ENCODE measurements at places on chromosomes 16 and 17. TPM values are rescaled to one million over a fixed set of nuclear protein-coding genes. Genes with fewer than 3 reads are reported as not detected.
A peak's percentile ranks its signal among the peaks of the same experiment; 100 is the strongest.

GRCh38 chr17:80717720-80718083, 173.1 kb downstream of the RPTOR start:
- peak overlapping the region; percentile 92 for H3K27ac ChIP-seq
- no peaks in the 10 kb centered on the region for H3K27me3 ChIP-seq
- H3K4me3 ChIP-seq = peak overlapping the region; percentile 24

DNA sequence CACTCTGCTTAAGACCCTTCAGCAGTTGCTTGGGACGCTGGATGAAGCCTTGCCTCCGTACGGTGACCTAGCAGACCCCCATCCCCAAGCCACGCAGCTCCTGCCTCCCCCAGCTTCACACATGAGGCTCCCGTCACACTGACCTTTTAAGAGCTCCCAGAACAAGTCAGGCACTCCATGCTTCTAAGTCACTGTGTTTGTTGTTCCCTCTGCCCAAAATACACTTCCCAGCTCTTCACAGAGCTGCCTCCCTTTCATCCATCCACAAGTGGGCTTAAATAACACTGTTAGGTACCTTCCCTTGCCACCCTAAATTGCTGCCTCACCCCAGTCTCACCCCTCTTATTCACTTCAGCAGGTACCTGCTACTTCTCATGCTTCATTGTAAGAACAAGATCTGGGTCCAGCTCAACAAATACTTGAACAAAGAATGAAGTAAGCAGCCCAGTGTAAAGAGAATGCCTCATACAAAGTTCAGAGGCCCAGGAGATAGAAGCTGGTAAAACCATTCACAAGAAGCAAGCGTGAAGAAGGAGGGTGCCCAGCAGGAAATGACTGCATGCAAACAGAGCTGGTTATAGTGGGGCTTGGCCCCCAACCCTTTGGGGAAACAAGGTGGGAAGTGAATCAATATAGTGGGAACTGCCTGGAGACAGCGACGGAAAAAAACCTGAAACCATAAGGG, 5.8 kb downstream of the ZC3H7A start:
- H3K4me1 ChIP-seq = peaks cover 16% of the 10 kb centered on the region
- no peak overlapping the region for H3K27ac ChIP-seq
- H3K4me3 ChIP-seq = no peak overlapping the region
- peaks cover 18% of the 10 kb centered on the region for H3K36me3 ChIP-seq
- no peaks in the 10 kb centered on the region for H3K27me3 ChIP-seq

DNA sequence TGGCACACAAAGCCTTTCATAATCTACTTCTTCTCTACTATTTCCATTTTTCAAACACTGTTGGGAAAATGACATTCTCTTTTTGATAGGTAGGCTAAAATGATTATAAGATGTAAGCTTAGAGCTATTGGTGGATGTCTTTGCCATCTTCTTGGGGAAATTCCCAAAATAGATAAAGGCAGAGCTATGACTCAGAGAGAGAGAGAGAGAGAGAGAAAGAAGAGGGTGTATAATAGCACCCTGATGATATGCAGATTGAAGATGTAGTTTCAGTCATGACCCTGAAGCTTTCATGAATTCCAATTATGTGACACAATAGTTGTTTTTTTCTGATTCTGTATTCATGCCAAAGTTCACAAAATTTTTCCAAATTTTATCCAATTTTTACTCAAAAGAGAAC, 529.1 kb downstream of the HS3ST4 start:
- DNase-seq = no peak
- no peak overlapping the region for H3K4me3 ChIP-seq

DNA sequence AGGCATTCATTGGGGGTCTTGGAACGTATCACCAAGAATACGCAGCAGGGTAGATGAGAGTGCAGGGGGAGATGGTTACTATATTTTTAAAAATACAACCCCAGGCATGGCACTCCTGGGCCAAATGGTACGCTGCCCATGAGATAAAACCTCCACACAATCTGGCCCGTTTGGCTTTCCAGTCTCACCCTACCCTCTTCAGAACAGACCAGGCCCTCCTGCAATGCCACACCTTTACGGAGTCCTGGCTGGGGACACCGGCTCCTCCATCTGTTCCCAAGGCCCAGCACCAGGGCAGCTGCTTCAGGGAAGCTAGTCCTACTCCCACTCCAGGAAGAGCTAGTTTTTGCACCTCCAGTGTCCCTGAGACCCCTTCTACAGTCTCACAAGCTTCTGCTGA, 24.4 kb downstream of the SNN start:
- no peak for DNase-seq
- no peak overlapping the region for H3K4me3 ChIP-seq
- peaks cover 22% of the 10 kb centered on the region for H3K36me3 ChIP-seq
- peaks cover 27% of the 10 kb centered on the region for H3K4me1 ChIP-seq
- no peaks in the 10 kb centered on the region for H3K27me3 ChIP-seq

DNA sequence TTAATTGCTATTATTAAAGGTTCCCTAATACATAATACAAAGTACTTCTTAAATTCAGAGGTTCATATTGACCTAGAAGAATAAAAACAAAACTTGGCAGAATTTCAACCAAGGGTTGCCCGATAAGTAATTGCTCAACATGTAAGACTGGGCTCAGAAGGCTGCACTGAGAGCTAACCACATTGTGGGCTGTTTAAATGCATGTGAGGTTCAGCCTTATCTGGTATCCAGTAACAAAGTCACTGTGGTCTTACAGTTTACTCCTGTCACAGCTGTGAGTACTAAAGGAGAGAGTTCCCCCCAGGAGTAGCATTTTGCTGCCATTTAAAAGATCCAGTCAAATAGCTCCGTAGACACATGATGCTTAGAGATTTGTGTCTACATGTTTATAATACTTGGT, 1.6 kb upstream of the DHRS11 start:
- H3K27ac ChIP-seq = no peak overlapping the region
- peaks cover 37% of the 10 kb centered on the region for H3K36me3 ChIP-seq
- no peaks in the 10 kb centered on the region for H3K27me3 ChIP-seq
- H3K4me3 ChIP-seq = no peak overlapping the region

GRCh38 chr16:80346111-80346632, 194.6 kb upstream of the DYNLRB2 start:
- no peaks in the 10 kb centered on the region for H3K36me3 ChIP-seq
- DNase-seq = peak; percentile 8
- H3K4me1 ChIP-seq = no peaks in the 10 kb centered on the region
- H3K4me3 ChIP-seq = no peak overlapping the region

GRCh38 chr16:4847774-4848587, 700 bp downstream of the UBN1 start:
- peaks cover 14% of the 10 kb centered on the region for H3K4me1 ChIP-seq
- peak overlapping the region; percentile 77 for H3K27ac ChIP-seq
- peak; percentile 48 for DNase-seq
- H3K36me3 ChIP-seq = peaks cover 23% of the 10 kb centered on the region
- no peaks in the 10 kb centered on the region for H3K27me3 ChIP-seq

- peaks cover 11% of the 10 kb centered on the region for H3K36me3 ChIP-seq
- no peak overlapping the region for H3K4me3 ChIP-seq
- no peak overlapping the region for H3K27ac ChIP-seq
- H3K27me3 ChIP-seq = no peaks in the 10 kb centered on the region
Measured at GRCh38 chr16:62968-63391, 9.4 kb downstream of the SNRNP25 start.

DNA sequence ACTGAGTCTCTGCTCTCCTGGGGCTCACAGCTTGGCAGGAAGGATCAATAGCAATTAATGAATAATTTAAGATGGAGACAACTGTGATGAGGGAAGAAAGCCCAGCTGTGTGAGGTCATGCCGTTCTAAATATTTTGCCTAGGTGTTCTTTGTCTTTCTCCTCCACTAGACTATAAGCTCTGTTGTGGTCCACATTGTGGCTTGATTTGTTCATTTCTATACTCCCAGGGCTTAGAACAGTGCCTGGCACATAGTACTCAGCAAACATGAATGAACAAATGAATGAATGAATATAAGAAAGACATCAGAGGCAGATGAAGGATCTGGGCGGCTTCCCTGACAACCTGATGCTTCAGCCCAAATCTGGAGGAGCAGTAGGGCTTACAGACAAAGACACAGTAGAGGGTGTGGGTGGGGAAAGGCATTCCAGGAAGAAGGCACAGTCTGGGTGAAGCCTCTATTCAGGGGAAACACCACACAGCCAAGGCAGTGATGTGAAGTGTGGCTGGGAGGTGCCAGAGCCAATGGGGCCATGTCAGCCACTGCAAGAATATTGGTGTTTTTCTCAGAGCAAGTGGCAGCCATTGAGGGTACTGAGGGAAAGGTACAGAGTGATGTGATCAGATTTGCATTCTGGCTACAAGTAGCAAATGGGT, 8.3 kb downstream of the CDH13 start:
- no peak for DNase-seq
- peaks cover 31% of the 10 kb centered on the region for H3K4me1 ChIP-seq
- H3K27ac ChIP-seq = peak overlapping the region; percentile 98
- no peaks in the 10 kb centered on the region for H3K27me3 ChIP-seq

SOX8 gene
- total RNA-seq = 141 TPM

HS3ST6 gene
- total RNA-seq = not detected

ALDH3A1 gene
- total RNA-seq = not detected

CRISPLD2 gene
- 0.48 TPM for total RNA-seq

MEFV gene
- not detected for total RNA-seq

FBXW10B gene
- total RNA-seq = 0.12 TPM
